Uterine smooth muscle cell (primary cell): ENCODE measurements at places on chromosomes 2 and 18. TPM values are rescaled to one million over a fixed set of nuclear protein-coding genes. Genes with fewer than 3 reads are reported as not detected.

The RNF152 gene
- 9.3 and 15.4 TPM in 2 replicates for total RNA-seq

The KCNS3 gene
- total RNA-seq, result 9.6 and 10.9 TPM in 2 replicates

The HTRA2 gene
- 43.6 and 51.2 TPM in 2 replicates for total RNA-seq

The DHRS9 gene
- not detected in 2 replicates for total RNA-seq

The BOLL gene
- total RNA-seq, result not detected in 2 replicates

The RIT2 gene
- total RNA-seq, result not detected in 2 replicates

The AMER3 gene
- total RNA-seq, result not detected in 2 replicates

The CPS1 gene
- 12.2 and 21.2 TPM in 2 replicates for total RNA-seq

The QPCT gene
- total RNA-seq, result 30.5 and 43.6 TPM in 2 replicates

The PLCD4 gene
- 2.1 and 2.6 TPM in 2 replicates for total RNA-seq

The ABCA12 gene
- under 0.01 TPM in 1 of 2 replicates, not detected in the other for total RNA-seq

The SLC35F6 gene
- 25.3 and 36.1 TPM in 2 replicates for total RNA-seq

The HOXD13 gene
- total RNA-seq, result 7.5 and 7.7 TPM in 2 replicates

The DNAJC5G gene
- not detected in 2 replicates for total RNA-seq

The FHOD3 gene
- total RNA-seq, result 16.3 and 19.7 TPM in 2 replicates

The MBD1 gene
- 63.4 and 81.4 TPM in 2 replicates for total RNA-seq

The GALR1 gene
- total RNA-seq, result under 0.01 TPM in 1 of 2 replicates, not detected in the other

The TCF23 gene
- total RNA-seq, result not detected in 2 replicates

The DSG2 gene
- 22.2 and 30.1 TPM in 2 replicates for total RNA-seq

The CHRNG gene
- total RNA-seq, result not detected in 2 replicates

The AFG3L2 gene
- total RNA-seq, result 60.0 and 64.6 TPM in 2 replicates

The APLF gene
- 4.2 and 5.5 TPM in 2 replicates for total RNA-seq

The NOSTRIN gene
- 0.11 and 0.12 TPM in 2 replicates for total RNA-seq

The SMYD1 gene
- not detected in 2 replicates for total RNA-seq

The PRSS56 gene
- not detected in 2 replicates for total RNA-seq

The TRIM43 gene
- total RNA-seq, result not detected in 2 replicates

The CNDP1 gene
- 0.12 TPM in 1 of 2 replicates, not detected in the other for total RNA-seq

The PLGLB2 gene
- total RNA-seq, result 0.33 and 2.1 TPM in 2 replicates

The CD207 gene
- total RNA-seq, result not detected in 2 replicates

The CFC1 gene
- not detected in 2 replicates for total RNA-seq

The NPPC gene
- total RNA-seq, result 1.3 TPM in 1 of 2 replicates, not detected in the other

The PPP1R1C gene
- 0.25 and 2.2 TPM in 2 replicates for total RNA-seq

The CDC42EP3 gene
- total RNA-seq, result 26.0 and 32.9 TPM in 2 replicates

The SPATS2L gene
- total RNA-seq, result 88.4 and 112 TPM in 2 replicates

The SCYGR4 gene
- not detected in 2 replicates for total RNA-seq

The NXPH2 gene
- total RNA-seq, result not detected in 2 replicates

The ATG16L1 gene
- total RNA-seq, result 33.6 and 53.6 TPM in 2 replicates

The CFAP221 gene
- total RNA-seq, result 0.12 TPM in 1 of 2 replicates, not detected in the other

The ASXL3 gene
- 0.87 and 3.3 TPM in 2 replicates for total RNA-seq

The ATOH8 gene
- 4.5 and 5.1 TPM in 2 replicates for total RNA-seq

The CKAP2L gene
- 3.9 and 15.8 TPM in 2 replicates for total RNA-seq

The TLX2 gene
- not detected in 2 replicates for total RNA-seq

The C1QL2 gene
- not detected in 2 replicates for total RNA-seq

The COLEC11 gene
- under 0.01 TPM in 1 of 2 replicates, not detected in the other for total RNA-seq

The SKOR2 gene
- total RNA-seq, result not detected in 2 replicates

The LIMS4 gene
- total RNA-seq, result 10.0 and 12.5 TPM in 2 replicates
